ENCODE measurements at places on chromosomes 4 and X.

GRCh38 chr4:110543577-110543976, 67.6 kb downstream of the ENPEP start:
- no peak for DNase-seq

GRCh38 chr4:112515198-112516065, 548 bp downstream of the NEUROG2 start:
- DNase-seq, result no peak

DNA sequence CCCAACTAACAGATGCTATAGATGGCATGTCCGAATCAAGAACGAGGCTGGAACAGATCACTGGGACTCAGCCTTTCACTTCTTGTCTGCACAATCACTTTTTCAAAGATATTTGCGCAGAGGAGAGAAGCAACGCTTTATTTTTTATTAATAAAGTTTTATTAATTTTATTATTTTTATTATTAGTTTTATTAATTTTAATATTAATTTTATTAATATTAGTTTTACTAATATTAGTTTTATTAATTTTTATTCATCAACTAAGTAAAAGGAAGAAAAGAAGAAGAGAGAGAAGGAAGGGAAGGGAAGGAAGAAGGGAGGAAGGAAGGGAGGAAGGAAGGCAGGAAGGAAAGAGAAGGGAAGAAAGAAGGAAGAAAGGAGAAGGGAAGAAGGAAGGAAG, 236.4 kb upstream of the HHIP start:
- no peak for DNase-seq

GRCh38 chrX:107684956-107685385, 56.7 kb downstream of the PRPS1 start:
- no peak for DNase-seq

DNA sequence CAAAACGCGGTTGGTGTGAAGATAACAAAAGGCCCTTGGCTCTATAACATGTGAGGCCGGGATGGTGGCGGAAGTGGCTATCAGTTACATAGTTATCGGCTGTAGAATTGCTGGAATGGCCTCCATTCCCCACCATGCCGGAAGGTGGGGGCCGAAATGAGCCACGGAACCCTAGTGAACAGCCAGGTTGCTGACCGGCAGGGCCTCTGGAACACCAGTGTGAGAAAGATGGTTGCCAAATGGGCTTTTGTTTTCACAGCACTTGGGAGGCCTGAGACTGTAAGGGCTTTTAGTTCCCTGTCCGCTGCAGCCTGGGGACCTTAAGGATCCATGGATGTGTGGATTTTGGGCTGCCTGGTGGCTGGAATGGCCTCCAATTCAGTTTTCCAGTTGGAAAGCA, 23.3 kb upstream of the ARX start:
- DNase-seq, result no peak

DNA sequence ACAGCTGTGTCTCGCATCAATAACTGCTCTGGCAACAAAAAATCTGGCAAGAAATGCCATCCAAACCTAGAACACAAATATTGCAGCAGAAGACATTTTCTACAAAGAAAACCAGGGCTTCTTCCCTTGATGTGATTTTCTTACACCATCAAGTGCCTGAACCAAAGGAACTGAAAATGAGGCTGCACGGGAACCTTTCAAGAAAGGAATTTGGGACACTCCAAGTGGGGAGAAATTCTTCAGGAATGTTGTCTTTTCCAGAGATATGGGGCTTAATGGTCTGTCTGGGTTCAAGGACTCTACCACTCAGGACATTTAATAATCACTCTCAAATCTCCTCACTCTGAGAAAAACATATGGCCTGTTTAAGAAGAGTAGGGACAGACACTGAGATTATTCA, 57.6 kb downstream of the PRDM5 start:
- DNase-seq, result no peak

DNA sequence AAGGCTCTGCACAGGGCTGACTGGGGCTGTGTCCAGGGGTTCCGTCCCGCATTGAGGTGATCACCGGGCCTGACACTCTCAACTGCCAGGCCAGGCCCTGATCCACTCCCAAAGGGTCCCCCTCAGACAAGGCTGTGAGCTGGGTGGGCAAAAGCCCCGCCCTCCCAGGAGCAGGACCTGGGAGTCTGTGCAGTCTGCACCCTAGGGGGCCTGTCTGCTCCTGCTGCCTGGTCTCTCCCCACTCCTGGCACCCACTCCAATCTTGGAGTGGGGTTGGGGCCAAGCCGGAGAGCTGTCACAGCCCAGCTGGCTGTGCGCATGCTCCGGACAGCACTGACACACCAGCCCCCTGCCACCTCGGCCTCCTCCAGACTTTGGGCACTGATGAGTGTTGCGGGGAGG, 9.4 kb upstream of the SPP1 start:
- DNase-seq, result no peak

DNA sequence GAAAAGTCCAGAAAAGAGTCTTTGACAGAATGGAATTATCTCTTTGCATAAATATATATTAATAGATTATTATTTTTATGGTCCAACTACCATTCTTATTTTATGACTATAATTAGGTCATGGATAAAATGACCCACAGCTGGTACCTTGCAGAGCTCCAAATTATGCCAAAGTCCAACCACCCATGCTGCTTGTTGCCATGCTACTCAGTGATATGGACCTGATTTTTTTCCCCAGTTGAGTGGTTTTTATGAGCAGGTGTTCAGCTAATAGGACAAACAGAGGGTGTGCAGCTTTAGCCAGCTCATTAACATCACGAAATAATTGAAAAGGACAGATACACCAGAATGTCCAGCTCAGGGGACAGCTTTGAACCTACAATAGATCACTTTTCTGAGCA, 9.7 kb downstream of the HOPX start:
- DNase-seq, result no peak

DNA sequence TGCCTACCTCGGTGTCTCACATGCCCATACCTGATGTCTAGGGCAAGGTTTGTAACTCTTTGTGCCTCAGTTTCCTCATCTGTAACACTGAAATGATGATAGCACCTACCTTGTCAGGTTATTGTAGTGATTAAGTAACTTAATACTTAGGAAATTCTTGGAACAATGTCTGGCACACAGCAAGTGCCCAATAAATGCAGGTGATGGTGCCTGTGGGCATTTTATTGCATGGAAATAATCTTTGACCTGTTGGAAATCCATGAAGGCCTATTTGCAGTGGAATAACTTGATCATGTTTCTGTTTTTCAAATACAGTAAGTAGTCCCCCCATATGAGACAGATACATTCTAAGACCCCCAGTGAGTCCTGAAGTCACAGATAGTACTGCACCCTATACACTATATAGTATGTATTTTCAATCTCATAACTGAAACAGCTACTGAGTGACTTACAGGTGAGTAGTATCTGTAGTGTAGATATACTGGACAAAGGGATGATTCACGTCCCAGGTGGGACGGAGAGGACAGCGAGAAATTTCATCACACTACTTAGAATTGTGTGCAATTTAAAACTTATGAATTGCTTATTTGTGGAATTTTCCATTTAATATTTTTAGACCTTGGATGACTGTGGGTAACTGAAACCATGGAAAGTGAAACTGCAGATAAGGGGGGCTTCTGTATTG, 42.1 kb downstream of the AFF1 start:
- no peak for DNase-seq

- DNase-seq, result no peak
These were observed 1655.5 kb upstream of the AGA start for GRCh38 chr4:179097741-179098140.

Measured in activated T-helper 1 cell treated with Interleukin-2 at 50 U/mL for 16 hours (primary cell).